Stimulated activated CD8-positive, alpha-beta memory T cell treated with anti-CD3 and anti-CD28 coated beads, Interleukin-12 subunit alpha, Interleukin-12 subunit beta, amount 100 ng/mL, for 1 hour (primary cell): ENCODE measurements at places on chromosomes 7 and 10.

DNA sequence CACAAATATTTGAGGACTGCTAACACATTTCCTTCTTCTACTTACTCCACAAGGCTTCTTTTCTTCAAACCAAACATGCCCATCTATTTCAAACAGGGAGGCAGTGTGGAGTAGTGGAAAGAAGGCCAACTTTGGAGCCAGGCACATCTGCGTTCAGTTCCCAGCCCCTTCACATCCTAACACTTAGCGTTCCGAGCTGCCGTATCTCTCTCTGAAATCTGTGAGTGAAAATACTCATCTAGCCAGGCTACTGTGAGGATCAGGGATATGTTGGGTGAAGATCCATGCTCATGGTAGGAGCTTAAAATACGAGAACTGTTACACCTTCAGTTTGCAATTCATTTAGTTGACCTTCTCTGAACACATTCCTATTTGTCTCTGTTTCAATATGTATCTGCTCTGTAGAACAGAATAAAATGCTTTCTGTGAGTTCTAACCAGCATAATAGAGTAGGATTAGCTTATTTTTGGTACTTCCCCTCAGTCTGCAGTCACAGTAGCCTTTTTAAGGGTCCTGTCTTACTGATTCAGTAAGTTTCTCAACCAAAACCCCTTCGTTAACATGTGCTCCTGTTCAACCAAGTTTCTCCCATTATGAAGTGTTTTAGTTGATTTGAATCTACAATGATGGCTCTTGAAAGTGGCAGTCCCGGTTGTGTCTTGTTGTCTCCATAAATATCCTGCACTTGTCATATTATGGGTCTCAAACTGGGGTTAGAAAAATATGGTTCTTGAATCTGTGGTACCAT, 3.3 kb upstream of the MEST start:
- DNase-seq: no peak

DNA sequence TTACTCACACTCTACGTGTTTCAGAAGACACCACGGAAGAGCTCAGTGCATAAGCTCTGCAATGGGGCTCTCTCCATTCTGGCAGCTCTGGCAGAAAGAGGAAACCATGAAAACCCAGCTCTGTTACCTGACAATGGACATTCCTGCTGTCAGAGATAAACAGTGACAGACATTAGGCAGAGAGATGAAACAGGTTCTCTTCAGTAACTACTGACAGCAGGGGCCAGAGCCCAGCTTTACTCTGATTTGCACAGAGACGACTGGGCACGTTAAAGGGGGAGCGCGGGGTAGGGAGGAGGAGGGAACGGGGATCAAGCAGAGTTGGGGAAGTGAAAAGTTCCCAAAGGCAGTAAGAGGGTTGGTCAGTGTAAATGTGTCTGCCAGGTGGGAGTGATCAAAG, 206.1 kb downstream of the RAMP3 start:
- no peak for DNase-seq

DNA sequence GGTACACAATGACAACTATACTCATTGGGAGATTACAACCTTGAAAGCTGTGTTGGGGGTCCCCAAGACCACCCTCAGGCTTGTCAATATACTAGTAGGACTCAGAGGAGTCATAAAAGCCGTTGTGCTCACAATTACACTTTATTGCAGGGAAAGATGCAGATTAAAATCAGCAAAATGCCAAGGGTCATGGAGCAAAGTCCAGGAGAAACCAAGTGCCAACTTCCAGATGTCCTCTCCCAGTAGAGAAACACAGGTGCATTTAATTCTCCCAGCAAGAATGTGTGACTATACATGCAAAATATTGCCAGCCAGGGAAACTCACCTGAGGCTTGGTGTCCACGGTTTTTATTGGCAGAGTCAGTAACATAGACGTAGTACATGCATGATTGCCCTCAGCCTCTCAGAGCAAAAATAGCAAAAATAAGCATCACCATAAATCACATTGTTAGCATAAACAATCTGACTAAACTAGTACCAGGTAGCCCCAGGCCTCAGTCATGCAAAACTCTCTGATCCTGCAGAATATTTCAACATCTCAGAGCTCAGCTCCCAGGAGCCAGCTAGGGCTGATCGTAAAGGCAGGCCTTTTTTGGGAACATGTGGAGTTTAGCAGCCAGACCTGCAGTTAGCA, 50.7 kb downstream of the VIM start:
- no peak for DNase-seq

- DNase-seq: no peak
Observed at GRCh38 chr10:80619036-80619435, 81.3 kb downstream of the SH2D4B start.

DNA sequence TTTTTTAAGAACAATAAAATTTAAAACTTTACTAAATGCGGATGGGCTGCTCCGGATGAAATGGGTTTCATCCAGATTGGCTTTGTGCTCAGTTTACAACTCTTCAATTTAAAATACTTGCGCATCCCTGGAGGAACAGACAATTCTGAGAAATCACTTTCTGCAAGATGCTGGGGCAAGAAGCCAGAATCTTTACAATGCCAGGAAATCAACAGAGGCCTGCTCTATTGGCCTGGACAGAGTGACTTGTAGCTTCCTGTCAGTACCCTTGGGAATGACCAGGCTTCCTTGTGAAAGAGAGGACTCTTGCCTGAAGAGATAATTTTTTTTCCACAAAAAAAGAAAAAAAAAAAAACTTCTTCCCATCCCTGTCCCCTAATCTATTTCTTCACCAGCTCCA, 3.9 kb upstream of the FAM13C start:
- no peak for DNase-seq

DNA sequence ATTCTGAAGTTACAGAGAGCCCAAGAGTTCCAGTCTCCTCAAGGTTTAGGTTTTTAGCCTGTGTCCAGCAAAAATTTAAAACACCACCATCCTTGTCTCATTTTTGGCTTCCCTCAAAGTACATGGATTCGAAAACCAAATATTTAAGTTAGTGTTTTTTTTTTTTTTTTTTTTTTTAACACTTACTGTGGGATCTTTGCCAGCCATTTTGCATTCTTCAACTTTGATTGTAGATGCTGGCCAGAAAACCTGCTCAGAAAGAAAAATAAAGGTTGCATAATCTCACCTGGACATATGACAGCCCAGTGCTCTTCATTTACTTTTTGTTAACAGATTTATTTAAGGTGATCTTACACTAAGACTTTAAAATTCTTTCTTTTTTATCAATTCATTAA, 91.6 kb downstream of the SEMA3C start:
- no peak for DNase-seq

DNA sequence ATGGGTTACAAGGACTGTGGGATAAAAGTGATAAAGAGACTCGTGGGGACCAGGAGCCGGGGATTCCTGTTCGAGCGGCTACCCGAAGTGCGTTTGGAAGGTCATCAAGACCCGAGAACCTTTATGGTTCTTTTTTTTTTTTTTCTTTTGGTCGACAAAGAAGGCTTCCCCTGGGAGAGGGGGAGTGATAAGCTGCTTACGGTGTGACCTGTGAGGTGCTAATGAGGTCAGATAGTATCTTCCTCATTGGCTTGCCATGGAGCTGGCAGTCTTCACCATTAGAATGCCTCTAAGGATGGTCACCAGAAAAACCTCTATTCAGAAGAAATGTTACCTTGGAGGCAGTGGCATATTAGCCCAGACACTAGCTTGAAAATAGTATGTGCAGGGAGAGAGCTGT, 92.3 kb upstream of the STEAP4 start:
- no peak for DNase-seq

DNA sequence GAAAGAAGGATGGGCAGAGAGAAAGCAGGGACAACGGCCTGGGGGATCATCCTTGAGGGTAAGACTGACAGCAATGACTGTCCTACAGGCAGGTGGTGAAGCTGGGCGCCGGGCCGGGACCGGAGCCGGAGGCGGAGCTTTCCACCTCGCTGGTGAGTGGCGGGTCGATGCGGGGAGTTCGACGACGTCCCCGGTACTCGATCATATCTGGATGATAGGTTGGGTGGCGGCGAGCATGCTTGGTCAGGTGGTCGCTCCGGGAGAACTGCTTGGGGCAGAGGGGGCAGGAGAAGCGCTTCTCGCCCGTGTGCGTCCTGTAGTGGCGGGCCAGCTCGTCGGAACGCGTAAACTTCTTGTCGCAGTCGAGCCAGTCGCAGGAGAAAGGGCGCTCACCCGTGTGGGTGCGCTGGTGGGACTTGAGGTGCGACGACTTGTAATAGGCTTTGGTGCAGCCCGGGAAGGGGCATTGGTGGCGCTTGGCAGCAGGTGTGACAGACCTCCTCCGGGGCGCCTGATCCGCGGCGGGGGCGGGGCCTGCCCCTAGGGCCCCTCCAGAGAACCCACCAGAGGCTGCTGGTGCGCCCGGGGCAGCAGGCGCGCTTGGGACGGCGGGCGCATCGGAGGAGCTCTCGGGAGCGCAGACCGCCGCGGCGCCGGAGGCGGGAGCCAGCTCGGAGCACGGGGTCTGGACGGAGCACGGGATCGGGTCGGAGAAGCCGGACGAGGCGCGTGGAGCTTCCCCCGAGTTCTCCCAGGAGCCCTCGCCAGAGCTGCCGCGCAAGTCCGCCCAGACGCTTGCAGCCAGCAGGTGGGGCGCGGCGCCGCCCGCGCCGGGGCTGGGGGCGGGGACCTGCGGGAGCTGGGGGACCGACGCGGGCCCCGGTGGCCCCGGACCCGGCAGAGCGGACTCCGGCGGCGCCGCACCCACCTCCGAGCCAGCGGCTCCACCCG, 752 bp downstream of the KLF14 start:
- DNase-seq: no peak

DNA sequence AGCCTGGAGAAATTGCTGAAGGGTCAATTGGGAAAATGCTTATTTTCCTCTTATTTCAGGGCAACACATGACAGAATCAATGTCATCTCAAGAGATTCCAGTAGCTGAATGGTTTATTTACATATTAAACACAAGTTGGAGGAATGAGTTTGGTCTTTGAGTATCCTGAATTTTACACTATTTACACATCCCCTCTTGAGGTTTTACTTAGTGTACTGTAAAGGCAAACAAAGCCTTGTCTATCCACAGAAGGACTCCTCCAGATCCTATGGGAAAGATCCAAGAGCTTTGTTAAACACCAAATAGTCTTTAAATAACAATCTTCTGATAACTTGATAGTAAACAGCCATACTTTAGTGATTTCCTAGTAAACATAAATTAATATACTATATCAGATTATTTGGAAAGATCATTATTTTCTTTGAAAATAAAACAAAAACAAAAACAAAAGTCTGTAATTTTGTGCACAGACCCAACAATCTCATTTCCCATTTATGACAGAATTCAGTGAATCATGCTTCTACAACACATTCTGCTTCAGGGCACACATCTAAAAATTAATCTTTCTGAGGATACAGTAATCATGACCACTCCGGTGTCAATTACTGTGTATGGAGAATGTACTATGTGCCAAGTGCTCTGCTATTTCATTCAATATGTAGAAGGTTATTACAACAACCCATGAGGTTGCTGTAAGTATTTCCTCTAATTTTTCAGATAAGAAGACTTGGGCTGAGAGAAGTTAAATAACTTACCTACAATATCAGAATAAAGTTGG, 575.0 kb upstream of the LRRTM3 start:
- DNase-seq: no peak

DNA sequence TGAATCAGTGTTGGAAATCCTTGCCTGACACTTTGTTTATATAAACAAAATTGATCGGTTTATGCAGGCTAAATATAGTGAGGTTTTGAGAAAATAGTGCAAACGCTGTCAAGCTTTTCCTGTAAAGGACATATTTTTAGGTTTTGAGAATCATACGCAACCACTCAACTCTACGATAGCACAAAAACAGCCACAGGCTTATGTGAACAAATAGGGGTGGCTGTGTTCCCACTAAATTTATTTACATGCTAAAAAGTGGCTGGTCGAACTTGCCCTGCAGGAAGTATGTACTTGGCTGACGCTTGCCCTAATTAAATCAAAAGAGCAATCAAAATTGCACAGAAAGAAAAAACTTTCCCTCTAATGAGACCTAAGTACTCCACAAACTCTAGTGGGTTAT, 234.7 kb upstream of the CACNA2D1 start:
- DNase-seq: no peak

DNA sequence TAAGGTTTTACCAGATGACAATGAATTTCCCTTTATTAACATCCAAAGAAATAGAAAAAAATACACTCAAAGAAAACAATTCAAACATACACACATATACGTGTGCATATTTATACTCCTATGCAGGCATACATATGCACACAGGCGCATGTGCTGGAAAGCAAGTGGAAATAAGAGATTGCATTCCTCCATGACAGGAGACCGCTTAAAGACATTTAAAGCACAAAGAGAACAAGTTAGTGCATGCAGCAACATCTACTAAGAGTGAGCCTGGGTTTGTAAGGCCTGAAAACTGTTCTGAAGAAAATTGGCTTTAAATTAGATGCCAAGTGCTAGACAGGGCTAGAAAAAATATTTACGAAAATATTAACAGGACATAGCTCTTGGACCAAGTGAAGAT, 40.1 kb upstream of the PPP1R17 start:
- DNase-seq: no peak

DNA sequence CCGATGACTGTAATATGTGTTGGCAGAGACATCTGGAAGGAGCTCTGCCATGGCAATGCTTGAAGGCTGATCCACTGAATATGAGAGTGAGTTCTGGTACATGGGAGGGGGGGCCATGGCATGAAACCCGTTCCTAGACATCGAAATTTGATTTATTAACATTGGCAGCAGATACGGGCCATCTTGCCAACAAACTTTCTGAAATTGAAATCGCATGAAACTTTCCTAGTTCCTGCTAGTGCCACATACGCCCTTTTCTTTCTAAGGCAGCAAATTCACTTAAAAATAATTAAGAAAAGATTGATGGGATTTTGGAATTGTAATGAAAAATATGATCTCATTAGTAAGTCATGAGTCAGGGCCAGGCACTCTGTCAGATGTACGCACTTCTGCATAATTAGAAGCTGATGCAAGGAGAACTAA, 91.8 kb upstream of the KMT2C start:
- no peak for DNase-seq

DNA sequence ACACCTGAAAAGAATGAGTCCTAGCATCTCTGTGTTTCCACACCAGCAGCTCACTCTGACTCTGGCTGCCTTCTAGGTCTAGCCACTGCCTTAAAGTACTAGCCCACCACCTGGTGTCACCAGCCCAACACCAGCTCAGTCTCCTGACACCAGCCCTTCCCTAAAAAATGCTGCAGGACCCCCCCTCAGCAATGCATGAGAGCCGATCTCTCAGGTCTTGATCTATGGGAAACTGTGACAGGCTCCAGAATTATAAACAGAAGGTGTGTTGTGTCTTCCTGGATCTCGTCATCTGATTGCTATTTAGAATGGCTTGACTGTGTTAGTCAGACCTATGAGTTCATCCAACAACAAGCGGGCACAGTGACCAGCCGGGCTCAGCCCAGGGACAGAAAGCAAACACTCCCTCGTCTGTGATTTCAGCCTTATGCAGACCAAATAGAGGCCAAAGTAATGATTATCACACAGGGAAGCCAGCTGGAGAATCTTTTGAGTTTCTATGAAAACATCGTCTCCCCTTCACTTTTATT, 66.6 kb downstream of the CUBN start:
- DNase-seq: no peak

- no peak for DNase-seq
Observed at GRCh38 chr7:55066524-55066923, 47.7 kb downstream of the EGFR start.

DNA sequence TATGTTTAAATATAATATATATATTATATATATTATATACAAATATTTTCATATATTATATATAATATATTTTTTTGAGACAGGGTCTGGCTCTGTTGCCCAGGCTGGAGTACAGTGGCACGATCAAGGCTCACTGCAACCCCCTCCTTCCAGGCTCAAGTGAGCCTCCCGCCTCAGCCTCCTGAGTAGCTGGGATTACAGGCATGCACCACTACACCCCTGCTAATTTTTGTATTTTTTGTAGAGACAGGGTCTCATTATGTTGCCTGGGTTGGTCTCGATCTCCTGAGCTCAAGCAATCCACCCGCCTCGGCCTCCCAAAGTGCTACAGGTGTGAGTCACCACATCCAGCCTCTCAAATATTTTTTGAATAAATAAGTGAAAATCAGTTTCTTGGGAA, 215.5 kb downstream of the GATA3 start:
- no peak for DNase-seq
